Activated T-cell treated with anti-CD3 and anti-CD28 coated beads, Interleukin-2, amount 50 U/mL, for 4 hours (primary cell): ENCODE measurements at places on chromosomes 4 and X.

GRCh38 chr4:151950993-151951670, 190.3 kb upstream of the GATB start:
- DNase-seq = no peak

- DNase-seq = no peak
Measured at GRCh38 chrX:20270562-20270890, 3.8 kb upstream of the RPS6KA3 start.

DNA sequence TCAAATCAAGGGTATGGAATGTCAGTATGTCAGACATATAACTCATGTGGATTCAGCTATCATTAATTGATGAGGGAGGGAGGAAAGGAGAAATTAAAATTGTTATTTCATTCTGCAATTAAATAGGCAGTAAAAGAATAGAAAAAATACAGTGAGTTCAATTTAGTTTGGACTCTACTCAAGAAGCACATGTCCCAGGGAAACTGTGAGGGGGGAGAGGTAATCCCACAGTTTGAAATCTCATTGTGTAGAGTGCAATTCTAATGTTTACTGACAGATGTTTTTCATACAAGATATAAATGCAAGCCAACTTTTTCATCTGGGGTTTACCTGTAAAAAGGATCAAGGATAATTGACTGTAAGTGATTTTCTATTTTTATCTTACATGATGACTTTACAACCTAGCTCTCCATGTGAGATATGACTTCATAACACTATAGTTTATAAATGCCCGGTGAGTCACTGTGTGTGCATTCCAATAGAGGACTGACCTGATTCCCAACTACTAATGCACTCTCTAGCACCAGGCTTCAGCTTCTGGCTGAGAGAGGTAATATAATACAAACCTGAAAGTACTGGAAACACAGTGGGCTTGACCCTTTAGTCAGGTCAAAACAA, 35.2 kb upstream of the SCD5 start:
- DNase-seq = no peak

DNA sequence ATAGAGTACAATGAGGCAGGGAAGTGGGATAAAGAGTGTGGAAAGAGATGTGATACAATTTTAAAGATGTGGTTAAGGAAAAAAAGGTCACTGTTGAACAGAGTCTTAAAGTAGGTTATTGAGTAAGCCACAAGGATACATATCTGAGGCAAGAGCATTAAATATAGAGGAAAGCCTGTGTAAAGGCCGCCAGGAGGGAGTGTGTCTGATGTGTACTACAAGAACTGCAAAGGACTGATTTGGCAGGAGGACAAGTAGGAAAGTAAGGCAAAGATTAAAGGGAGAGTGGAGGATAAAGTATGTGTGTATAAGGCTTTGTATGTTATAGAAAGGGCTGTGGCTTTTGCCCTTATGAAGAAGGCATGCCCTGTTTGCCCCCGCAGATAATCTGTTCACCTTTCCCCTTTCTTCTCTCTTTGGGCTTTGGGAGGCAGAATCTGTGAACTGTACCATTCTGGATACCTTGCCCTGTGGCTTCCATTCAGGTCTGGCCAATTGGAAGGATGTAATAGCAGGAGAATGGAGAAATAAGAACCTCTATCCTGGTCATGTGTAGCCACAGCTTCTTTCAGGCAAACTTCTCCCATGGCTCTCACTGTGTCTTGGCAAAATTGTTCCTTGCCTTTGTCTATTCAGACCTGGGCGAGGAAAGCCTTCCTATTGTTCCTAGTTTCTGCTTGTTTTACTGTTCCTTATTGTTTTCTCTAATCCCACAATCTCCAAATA, 68.9 kb upstream of the FAM47B start:
- no peak for DNase-seq

DNA sequence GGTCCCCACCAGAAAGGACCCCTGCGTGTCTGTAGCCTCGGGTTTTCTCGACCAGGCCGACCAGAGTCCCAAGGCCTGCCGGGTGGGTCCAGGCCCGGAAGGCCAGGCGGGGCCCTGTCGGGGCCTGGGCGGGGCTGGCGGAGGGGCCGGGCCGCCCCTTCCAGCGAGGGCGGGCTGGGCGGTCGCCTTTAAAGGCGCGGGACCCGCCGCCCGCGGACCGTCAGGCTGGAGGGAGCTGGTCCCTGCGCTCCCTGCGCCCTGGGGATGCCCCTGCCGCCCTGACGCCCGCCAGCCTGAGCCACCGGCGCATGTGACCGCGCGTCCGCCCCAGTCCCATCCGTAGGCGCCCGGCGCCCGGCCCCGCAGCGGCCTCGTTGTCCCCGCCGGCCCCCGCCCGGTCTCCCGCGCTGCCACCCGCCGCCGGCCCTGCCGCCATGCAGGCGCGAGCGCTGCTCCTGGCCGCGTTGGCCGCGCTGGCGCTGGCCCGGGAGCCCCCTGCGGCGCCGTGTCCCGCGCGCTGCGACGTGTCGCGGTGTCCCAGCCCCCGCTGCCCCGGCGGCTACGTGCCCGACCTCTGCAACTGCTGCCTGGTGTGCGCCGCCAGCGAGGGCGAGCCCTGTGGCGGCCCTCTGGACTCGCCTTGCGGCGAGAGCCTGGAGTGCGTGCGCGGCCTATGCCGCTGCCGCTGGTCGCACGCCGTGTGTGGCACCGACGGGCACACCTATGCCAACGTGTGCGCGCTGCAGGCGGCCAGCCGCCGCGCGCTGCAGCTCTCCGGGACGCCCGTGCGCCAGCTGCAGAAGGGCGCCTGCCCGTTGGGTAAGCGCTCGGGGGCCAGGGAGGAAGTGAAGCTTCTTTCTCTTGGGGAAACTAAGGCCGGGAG, at the start of gene HTRA3:
Gene HTRA3 (plus strand): TSS at position 220 of the 883 bp plus-strand sequence. CDS start 215 bp downstream, at position 435.
- no peak for DNase-seq
